ENCODE measurements at places on chromosomes 6 and 20.

GRCh38 chr6:36760685-36761435 lies 63.2 kb downstream of the RAB44 start:
- no peak for DNase-seq

DNA sequence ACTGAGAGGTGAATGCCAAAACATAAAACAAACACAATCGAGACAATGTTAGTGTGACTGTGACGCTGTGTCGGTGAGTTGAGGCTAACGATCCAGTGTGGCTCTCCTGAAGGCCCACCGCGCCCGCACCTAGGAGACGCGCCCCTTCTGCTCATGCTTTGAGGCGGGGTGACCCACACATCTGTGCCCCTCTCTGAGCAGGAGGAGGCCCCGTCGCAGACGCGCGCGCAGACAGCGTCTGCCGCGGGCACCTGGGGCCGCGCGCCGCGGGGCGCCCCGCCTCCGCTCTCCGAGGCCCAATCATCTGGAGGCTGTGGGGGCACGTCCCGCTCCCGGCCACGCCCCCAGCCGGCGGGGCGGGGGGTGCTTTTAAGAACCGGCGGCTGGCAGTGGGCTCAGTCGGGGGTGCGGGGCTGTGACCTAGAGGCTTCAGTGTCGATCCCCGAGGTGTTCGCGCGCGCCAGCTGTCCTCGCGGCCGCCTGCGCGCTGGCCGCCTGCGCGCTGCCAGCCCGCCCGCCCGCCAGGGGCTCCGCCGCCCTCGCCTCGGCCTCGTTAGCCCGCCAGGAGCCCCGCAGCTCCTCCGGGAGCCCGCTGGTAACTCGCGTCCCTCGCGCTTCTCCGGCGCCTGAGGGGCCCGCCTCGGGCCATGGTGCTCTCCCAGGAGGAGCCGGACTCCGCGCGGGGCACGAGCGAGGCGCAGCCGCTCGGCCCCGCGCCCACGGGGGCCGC lies at the start of gene SLC16A10:
TSS of gene SLC16A10 (plus strand) at position 398 of the 730 bp plus-strand sequence. CDS start at position 648, 250 bp downstream.
- DNase-seq, result peak; percentile 27

DNA sequence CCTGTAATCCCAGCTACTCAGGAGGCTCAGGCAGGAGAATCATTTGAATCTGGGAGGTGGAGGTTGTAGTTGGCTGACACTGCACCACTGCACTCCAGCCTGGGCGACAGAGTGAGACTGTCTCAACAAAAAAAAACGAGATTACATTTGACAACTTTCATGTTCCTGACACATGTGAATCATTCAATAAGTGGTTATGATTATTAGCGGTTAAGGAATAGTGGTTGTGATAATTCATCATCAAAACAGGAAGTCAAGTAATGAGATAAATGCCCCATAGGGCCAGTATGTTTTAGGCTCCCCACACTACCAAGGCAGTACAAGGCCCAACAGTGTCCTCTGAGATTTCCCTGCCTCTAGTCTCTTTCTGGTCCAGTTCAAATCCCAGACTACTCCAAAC lies 2.5 kb downstream of the HDDC2 start:
- no peak for DNase-seq

- no peak for DNase-seq
Measured at GRCh38 chr6:4853349-4853748, 77.1 kb downstream of the CDYL start.

DNA sequence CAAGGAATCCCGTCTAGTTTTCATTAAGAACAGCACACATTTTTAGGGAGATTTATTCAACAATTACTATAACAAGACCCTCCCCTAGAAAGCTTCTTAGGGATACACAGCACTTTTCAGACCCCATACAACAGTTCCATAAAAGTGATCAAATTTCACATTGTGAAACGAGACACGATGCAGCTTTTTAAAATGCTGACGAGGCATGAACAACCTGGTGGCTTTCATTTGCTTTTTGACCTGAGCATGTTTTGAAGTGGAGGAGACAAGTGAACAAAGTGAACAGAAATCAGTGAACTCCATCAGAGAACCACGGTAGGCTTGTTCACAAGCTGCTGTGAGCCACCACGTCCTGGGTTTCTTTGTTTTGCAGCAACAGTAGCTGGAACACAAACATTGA lies 112.2 kb downstream of the PCSK2 start:
- DNase-seq, result no peak

DNA sequence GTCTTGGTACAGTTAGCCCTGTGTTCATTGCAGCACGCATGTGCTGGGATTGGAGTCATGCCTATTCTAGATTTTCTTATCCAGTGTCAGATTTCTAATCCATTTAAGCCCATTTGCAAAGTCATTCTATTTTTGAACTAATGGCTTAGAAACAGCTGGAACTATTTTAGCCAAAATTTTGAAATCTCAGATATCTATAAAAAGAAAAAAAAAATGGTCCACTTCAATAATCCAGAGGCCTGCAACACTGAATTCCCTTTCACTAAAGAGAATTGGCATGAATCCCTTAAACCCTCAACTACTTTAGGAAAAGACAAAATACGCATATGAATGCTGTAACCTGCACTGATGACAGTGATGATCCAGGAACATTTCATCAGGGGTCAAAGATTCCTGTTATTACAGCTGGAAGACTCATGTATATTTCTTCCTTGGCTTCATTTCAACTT lies 1.5 kb downstream of the COL21A1 start:
- no peak for DNase-seq

GRCh38 chr6:7273709-7274108 lies 39.3 kb downstream of the SSR1 start:
- DNase-seq, result no peak

DNA sequence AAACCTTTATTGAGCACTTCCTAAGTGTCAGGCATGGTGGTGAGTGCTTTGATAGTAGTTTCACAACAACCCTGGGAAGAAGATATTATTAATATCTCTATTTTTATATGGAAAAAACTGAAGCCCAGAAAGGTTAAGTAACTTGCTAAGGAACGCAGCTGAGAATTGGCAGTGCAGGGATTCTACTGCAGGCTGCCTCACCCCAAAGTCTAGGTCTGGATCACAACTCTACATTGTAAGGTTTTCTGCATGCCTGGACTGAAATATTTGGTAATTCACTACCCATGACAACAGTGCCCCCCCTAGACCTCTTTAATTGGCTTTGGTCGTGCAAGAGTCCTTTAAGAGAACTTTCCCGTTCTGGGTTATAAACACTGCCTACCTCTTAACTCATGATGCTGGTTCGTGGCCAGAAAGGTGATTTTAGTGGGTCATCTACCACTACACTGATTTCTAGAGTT lies 67.1 kb upstream of the KCNQ5 start:
- DNase-seq, result no peak

GRCh38 chr20:50332491-50332980 lies 141.9 kb downstream of the CEBPB start:
- DNase-seq, result no peak

- no peak for DNase-seq
Measured at GRCh38 chr6:160792708-160793107, 90.7 kb downstream of the PLG start.

DNA sequence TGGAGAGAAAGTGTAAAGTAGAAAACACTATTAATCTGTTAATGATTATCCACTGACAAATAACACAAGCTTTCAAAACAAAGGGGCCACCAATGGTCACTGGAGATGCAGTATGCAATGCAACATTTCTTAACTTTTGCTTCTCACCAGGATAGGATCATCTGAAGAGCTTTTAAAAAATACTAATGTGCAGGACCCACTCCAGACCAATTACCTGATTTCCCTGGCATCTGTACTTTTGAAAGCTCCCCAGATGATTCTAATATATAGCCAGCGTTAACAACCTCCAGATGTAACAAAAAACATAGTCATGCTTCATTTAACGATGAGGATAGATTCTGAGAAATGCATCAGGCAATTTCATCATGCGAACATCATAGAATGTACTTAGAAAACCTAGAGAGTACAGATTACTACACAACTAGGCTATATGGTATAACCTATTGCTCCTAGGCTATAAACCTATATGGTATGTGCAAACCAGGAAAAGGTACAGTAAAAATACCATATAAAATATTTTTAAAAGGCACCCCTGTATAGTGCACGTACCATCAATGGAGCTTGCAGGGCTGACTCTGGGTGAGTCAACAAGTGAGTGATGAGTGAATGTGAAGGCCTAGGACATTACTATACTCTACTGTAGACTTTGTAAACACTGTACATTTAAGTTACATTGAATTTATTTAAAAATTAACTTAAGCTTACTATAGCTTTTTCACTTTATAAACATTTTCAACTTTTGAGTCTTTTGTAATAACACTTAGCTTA lies 69.2 kb downstream of the ATG5 start:
- peak; percentile 72 for DNase-seq

GRCh38 chr20:48659858-48660257 lies 167.9 kb downstream of the PREX1 start:
- no peak for DNase-seq

GRCh38 chr20:16917636-16918035 lies 169.5 kb downstream of the OTOR start:
- DNase-seq, result peak; percentile 62

GRCh38 chr20:17860301-17861197 lies 108.0 kb downstream of the SNX5 start:
- DNase-seq, result no peak

GRCh38 chr6:148845464-148845863 lies 98.6 kb downstream of the UST start:
- DNase-seq, result no peak

DNA sequence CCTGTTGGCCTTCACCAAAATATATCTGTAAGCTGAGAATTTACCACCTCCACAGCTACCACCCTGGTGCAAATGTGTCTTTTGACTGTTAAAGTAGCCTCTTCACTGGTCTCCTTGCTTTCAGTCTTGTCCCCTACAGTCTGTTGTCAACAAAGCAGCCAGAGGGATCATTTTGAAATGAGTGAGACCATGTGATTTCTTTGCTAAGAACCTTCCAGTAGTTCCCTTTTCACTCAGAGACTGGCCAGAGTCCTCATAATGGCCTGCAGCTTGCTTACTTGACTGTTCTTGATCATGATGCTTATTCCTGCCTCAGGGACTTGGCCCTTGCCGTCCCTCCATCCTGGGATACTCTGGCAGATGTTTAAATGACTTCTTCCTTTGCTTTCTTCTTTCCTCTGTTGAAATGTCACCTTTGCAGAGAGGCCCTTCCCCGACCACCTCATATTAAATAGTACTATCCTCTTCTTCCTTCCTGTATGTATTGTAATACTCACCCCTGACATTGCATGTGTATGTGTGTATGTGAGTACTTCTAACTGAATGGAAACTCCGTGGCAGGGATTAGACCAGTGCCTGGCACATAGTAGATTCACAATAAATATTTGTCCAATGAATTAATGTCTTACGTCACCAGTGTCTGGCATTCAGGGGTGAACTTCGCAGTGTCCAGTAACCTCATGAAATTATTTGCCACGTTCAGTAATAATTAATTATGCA lies 5.0 kb downstream of the MANBAL start:
- DNase-seq, result no peak

GRCh38 chr20:25061103-25061799 lies 3.3 kb upstream of the ACSS1 start:
- DNase-seq, result no peak

DNA sequence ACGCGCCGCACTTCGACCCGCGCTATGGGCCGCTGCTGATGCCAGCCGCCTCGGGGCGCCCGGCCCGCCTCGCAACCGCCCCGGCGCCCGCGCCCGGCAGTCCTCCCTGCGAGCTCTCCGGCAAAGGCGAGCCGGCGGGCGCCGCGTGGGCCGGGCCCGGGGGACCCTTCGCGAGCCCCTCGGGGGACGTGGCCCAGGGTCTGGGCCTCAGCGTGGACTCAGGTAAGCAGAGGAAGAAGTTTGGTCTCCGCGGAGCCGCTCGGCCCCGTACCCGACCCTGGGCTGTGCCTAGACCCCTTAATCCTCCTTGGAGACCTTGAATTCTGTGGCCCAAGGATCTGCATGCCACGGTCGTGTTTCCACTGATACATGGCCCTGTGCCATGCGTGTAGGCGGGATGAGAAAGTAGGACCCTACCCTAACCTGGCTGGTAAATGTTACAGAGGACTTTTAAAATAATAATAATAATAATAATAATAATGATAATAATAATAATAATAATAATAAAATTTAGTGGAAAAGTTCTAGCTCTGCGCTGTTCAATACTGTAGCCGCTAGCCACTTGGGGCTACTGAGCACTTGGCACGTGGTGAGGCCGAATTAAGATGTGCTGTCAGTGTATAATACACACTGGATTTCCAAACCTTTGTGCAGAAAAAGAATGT lies 5.6 kb downstream of the VGLL2 start:
- no peak for DNase-seq

GRCh38 chr6:16700202-16700915 lies 60.9 kb downstream of the ATXN1 start:
- no peak for DNase-seq

Measured in fibroblast of skin of back (primary cell).